ENCODE measurements at places on chromosomes 3 and 15.

- no peak for DNase-seq
Measured at GRCh38 chr3:112000367-112000771, 1.6 kb downstream of the TAGLN3 start.

- DNase-seq: no peak
Measured at GRCh38 chr15:84839714-84840113, 22.6 kb downstream of the ALPK3 start.

DNA sequence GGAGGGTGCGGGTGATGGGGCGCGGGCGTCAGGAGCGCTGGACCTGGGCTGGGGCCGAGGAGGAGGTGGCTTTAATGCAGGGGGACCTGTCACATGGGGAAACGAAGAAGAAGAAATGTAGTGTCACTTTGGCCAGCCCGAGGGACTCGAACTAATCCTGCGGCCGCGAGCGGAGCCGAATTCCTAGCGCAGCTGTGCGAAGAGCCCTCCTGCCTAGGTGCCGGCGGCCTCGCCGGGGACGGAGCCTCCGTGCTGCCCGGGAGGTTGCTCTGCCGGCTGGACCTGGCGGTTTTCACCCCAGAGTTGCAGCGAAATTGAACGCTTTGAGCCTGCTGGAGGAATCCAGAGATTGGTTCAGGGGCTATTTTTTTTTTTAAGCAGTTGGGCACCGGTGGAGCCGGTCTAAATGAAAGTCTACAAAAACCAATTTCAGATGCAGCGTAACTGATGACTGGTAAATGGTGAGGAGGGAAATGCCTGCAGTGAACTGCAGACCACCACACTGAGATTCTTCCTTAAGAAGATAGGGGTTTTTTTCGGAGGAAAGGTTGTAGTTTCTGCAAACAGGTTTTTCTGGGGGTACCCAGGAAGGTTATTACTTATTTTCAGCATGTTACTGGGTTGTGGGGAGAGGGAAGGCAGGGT lies 662 bp downstream of the TMEM108 start:
- DNase-seq: no peak

DNA sequence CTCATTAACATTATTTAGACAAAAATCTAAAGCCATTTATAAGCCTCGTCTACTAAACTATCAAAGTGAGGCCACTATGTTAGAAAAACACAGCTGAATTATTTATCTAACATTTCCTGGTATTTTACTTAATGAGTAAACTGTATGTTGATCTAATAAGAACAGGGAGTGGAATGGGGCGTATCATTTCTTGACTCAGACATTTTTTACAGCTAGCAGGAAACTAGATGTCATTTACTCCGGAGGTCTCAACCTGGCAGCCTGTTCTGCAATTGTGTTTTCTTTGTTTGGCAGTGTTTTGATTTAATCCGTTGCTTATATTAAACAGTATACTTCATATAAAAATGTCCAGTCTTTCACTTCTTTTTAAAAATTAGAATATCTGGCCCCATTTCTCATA lies 79.1 kb upstream of the ABI3BP start:
- no peak for DNase-seq

- DNase-seq: no peak
Measured at GRCh38 chr3:42308651-42309050, 42.7 kb upstream of the CCK start.

DNA sequence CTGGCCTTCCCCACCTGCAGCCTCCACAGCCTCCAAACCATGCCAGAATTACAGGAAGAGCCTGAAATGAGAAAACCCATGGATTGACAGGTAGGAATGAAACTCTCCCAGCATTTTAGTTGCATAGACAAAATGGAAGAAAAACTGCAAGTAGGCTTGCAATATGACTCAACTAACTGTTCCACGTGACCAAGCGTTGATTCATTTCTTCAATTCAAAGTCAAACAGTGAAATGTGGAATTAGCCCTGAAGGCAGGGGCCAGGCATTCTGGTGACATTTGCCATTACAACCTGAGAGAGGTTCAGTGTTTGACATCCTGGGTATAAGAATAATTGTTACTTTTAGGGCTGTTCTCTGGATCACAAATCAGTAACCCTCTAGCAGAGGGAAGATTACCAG lies 676.5 kb upstream of the CFAP20DC start:
- no peak for DNase-seq

DNA sequence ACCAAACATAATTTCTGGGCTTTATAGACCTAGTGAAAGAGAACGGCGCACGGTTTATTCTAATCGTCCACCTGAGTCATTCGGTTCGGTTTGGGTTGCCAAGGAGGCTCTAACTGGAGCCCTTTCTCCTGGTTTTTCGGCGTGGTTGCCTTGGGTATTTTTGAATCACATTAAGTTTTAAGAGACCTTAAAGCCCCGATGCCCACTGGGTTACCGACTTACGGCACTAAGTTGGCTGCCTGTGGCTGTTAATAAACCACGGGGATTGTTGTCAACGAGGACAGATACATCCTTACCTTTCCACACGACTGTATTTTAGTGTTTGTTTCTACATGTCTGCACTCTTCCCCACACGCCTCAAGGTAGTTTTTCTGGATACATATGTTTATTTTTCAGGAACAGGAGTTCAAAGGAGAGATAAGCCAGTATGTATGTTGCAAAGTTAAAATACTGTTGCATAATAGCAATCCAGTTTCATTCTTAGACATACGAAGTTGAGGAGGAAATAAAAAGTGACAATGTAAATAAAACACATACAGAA lies 1.2 kb upstream of the ANP32A start:
- no peak for DNase-seq

- DNase-seq: no peak
Measured at GRCh38 chr3:55779543-55779942, 292.4 kb upstream of the WNT5A start.

GRCh38 chr3:81692766-81693165 lies 68.7 kb downstream of the GBE1 start:
- DNase-seq: no peak

DNA sequence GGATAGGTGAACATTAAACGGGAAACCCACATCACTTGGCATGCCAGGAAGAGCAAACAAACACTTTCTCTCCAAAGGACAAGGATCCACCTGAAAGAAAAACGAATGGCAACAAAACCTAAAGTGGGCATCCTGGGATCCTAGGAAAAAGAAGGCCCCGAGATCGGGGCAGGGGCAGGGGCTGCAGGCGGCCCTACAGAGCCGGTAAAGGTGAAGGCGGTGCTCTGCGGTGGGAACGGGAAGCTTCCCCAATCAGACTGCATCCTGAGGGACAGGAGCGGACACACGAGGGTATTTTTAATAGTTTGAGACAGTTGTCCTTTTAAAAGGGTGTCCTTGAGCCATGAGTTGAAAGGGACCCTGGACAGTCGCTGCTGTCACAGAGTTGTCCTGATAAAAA lies 24.9 kb upstream of the GABRA5 start:
- DNase-seq: no peak

DNA sequence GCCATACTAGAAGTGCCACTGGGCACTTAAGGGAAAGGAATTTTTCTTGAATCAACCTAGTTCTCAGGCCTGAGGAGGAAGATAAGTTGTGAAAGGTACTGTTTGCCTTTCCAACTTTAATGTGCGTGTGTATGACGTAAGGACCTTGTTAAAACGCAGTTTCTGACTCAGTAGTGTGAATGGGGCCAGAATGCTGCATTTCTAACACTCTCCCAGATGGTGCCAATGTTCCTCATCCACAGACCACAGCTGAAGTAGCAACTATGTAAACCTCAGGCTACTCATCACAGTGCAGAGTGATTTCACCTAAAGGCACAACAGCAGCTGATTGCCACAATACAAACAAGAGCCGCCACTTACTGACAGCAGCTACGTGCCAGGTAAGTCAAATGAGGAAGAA lies 103.6 kb downstream of the OTOL1 start:
- DNase-seq: no peak

DNA sequence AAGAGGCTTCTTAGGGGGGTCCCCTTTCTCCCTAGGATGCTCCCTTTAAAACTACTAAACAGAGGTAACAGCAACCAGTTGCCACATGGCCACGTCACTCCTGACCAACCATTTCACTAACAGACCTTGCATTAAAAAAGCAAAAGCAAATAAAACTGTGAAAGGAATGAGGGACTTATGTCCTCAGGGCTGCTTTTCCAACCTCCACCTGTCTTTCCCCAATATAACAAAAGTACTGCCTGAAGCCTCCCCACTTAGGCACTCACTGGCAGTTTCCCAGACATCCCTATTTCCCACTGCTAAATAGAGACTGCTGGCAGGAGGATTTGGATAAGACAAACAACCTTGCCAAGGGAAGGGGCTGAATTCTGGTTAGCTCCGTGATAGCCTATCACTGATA lies 130.3 kb downstream of the ATP8B4 start:
- DNase-seq: no peak

- no peak for DNase-seq
Measured at GRCh38 chr3:138199851-138200250, 12.8 kb downstream of the ARMC8 start.

DNA sequence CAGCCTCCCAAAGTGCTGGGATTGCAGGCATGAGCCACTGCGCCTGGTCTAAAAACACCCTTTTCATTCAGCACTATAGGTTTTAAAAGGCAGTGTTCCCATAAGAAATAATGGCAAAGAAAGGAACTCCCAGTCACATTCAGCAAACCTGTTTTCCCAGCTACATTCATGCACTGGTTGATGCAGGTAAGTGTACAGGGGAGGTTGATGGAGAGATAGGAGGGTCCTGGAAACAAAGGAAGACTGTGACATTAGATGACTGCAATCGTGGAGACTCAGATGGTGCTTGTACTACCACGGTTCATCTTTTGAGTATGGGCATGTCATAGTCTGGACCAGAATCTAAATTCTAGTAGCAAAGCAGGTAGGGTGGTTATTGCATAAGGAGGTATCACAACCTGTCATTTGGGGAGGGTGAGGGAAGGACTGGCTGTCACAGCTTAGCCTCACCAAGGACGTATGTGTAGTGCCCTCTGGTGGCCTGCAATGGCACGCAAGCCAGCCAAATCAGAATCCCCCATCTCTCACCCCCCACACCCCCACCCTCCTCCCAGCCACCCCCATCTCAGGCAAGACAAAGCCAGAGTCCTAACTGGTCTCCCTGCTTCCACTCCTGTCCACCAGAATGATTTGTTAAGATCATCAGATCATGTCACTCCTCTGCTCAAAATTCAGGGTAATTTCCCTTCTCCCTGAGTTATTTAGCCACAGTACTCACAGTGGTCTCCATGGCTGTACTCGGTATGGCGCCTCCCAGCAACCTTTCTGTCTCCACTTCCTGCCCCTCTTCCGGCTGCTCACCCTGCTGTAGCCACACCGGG lies 28.8 kb upstream of the UBL7 start:
- DNase-seq: peak; percentile 59
